ENCODE measurements at places on chromosomes 7 and 10.

GRCh38 chr7:55969391-55969790 lies 5.0 kb downstream of the NIPSNAP2 start:
- DNase-seq, result no peak

DNA sequence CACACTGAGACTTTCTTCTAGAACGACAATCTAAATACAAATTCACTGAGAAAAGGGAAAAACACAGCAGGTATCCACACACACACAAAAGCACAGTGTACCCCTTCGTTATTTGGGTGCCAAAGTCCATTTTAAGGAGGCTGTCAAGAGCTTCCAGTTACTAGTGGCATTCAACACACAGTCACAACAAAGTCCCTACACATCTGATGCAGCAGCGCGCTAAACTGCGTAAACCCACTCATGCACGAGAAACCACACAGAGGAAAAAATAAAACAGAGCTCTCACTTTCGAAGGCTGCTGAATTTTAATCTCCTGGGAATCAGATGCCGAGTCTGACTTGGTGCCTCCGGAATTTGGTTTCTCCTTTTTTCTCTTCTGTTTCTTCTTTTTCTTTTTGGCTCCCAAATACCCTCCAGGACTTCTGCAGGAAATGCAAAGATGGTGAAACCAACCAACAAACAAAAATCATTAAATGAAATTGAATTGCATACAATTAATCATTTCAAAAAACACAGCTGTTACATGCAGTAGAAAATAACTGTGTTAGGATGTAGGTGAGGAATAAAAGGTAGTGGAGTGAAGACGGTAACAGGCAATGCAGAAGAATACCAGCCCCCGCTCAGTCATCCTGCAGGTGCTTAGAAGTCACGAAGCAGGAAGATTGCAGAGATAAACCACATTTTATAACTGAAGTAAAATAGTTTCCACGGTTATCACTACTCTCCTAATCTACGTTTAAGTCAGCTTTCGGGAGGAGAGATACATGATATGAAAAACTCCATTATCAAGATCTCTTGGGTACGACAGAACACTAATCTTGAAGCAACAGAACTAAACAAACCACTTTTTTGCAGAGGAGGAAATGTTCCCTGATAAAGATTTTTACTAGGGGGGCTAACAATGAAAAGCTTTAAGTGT lies 27.1 kb downstream of the NMT2 start:
- DNase-seq, result no peak

DNA sequence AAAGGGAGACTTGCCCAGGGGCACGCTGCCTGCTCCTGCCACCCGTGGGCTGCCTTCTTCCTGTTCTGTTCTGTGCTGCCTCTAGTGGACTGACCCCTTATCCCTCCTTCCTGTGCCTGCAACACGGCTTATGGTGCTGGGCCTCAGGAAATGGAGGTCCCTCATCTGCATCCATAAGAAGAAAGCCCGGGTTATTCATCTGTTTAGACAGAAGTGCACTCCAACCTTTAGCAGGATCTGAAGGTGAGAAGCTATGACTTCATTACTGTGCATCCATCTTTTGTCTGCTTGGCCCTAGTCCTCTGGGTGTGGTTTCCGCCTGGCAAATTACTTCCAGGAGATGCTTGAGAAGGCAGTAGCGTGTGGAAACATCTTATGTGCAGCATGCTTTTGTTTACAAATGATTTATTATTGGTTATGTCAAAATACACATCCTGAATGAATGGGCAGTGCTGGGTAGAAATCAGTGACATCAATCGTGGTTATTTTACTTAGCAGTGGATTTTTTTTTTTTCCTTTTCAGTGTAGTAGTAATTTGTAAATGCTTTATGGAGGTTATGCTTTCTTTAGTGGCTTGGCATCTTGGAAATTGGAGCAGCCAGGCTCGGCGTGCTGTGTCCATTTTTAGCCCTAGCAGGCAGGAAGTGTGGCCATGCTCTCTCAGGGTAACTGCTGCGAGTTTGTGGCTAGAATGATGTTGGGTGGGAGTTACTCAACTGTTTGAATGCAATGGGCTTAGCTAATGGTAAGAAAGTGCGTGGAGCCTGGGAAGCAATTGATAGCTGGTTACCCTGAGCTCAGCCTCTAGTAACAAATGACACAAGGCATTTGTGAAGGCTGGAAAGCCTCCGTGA lies 12.7 kb downstream of the PTPRE start:
- no peak for DNase-seq

DNA sequence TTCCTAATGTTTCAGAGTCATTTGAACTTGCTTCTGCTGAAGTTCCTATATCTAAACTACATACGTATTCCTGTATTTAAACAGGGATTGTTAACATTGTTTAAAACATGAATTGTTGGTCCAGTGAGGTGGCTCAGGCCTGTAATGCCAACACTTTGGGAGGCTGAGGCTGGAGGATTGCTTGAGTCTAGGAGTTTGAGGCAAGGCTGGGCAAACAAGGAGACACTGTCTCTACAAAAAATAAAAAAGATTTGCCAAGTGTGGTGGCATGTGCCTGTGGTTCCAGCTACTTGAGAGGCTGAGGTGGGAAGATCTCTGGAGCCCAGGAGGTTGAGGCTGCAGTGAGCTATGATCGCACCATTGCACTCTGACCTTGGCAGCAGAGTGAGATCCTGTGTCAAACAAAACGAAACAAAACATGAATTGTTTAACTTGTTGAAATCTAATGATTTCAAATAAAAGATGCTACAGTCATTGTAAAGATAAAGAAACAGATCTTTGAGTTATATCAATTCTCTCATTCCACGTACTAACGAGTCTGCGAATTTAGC lies 809.4 kb downstream of the TYW1 start:
- no peak for DNase-seq

DNA sequence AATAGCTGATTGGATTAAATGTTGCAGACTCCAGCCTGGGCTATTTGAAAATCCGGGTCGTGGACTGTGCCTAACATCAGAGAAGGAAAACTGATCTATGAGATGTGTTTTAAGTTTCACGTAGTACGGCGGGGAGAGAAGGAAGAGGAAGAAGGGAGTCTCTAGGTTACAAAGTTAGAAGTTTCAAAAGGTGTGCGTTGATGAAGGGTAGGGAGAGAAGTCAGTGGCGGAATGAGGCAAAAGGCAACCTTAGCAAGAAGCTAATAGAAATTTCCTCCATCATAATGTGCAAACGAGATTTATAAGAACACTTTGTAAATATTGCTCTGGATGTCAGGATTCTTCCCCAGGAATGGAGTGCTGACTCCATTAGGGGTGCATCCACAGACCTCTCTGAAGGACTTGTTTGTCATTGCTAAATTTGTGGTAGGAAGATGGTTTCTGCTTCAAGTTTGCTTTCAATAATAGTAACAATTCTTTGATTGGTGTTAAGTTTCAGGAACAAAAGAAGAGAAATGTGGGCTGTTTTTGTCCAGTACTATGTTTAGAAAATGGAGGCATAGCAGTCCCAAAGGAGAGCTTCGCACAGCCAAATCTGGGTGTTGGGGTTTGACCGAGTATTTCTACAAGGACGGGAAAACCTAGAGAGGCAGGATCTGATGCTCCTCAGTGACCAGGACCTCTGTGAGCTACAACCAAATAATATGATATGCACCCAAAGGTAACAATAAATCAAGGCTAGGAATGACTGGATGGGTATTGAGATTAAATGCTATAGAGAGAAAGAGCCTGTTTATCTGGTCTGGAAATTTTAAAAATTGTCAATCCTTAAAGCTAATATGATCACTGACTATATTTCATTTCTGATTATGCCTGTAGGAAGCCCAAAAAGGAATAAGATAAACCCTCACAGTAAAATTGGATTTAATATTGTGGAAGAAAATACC lies 8.2 kb downstream of the TWIST1 start:
- DNase-seq, result no peak
